ENCODE measurements at places on chromosomes 2 and 18.

GRCh38 chr2:199366406-199366805 is 91.3 kb downstream of the SATB2 start:
- DNase-seq: no peak

DNA sequence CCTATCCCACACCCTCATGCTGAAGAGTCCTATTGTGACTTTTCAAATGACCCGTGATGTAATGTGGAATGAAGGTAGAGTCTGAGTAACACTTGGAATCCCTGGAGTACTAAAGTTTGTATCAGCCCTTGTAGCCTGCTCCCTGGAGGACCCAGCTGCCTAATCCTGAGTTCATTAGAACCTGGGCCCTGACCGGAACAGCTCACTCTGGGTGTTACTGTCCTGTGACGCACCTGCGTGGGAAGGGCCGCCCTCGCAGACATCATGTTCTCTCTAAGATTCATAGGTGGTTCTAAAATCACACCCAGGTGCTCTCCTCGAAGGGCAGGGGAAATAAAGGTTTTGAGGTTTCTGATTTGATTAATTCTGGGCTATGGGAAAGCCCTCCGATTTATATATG is 62.3 kb downstream of the NCK2 start:
- no peak for DNase-seq

DNA sequence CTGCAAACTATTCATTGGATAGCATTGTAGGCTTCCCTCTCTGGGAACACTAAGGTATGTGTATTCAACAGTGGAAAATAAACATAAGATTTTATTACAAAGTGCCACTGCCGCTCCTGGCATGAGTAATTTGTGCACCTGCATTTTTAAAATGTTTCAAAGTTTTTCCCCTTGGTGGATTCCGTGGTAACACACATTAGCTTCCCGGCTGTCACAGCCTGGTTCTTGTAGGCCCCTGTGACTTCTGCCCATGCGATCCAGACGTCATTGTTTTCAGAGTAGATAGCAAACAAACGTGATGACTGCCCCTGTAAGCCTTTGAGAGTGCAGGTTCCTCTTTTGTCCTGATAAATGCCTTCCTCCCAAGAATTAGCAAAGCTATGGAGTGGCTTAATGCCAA is 421.0 kb downstream of the ZNF521 start:
- no peak for DNase-seq

DNA sequence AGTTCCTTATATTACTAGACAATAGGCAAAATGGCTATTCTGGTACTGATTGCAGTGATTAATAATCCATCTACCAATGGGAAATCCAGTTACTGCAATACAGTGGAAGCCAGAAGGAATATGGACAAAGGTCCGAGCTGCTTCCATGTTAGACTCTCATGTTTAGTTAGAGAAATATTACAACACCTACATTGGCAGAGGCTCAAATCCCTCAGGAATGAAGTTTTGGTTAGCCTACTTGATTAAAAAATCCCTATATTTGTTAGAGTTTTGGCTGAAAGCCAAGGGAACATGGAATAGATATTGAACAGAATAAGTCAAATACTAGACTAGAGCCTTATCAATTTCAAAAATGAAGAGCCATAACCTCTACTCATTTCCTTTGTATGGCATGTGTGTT is 48.5 kb downstream of the ARL6IP6 start:
- no peak for DNase-seq

DNA sequence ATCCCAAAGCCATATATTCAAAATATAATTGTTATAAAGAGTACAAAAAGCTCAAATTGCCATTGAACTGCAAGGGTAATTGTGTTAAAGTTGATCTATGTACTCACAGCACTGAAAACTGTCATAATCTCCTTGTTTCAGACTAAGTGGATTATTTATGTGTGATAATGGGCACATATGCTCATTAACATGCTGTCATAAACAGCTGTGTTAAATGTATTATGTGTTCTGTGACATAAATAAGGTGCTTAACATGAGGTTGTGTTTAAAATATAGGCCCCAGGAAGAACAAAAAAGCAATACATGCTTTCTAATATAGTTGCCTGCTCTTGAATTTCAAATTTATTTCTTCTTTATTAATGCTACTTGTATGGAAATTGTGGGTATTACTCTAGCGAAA is 409.5 kb downstream of the DCC start:
- no peak for DNase-seq

DNA sequence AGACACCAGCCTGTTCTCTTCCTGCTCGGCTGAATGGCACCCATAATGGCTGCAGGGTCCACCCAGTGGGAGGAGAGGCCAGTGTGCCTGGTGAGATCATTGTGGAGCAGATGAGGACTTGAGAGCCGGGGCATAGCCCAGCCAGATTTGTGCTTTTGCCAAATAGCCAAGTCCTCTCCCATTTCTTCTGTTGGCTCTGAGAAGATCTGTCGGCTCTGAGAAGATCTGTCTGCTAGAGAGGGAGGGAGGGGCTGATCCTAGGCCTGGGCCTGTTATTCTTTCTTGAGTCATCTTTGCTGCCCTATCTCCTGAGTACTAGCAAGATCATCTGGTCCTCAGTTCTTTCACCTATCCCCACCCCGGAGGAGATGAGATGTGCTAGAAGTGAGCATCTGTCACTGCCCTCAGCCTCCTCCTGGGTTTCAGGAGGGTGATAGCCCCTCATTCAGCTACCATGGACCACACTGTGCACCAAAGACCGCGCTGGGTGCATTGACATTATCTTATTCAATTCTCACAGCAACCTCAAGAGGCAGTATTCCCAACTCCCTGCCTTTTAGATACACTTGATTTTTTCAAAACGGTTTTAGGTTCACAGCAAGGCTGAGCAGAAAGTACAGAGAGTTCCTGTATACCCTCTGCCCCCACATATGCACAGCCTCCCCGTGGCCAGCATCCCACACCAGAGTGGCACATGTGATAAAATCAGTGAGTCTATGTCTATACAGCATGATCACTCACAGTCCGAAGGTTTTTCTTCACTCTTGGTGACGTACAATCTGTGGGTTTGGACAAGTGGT is 98.6 kb downstream of the CAPN13 start:
- no peak for DNase-seq

GRCh38 chr18:13551305-13551603 is 175.1 kb downstream of the FAM210A start:
- no peak for DNase-seq

DNA sequence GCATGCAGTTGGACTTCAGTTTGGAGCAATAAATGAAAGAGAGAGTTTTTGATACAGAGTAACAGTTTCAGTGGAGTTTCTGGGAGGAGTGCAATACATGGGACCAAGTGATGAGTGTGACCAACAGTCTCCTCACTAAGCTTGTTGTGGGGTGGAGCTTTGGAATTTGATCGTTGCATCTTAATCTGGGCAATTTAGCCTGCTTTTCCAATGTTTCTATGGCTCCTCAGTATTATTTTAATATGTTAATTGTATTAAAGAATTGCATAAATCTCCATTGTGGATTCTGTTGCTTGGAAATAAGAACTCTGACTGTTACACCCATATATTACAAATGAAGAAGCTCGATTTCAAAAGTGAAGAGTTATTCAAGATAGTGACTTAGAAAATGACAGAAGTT is 446.6 kb upstream of the LRATD1 start:
- no peak for DNase-seq

- DNase-seq: no peak
These were observed 245.3 kb downstream of the STK39 start for GRCh38 chr2:168002021-168002553.

DNA sequence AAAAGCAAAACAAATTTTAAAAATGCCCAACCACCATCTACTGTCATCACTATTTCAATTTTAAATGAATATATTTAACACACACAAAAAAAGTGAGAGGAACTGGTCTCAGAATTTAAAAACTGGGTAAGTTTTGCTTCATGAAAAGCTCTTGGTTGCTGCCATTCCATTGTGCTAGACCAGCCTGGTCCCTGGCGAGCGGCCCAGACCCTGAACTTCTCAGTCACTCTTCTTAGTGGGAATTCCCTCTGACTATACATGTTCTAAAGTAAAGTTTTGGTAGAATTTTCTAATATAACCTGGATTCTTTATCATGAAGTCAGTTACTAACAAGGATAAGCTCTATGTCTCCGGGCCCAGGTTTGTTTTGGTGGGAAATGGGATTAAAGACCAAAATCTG is 34.8 kb upstream of the TMEM177 start:
- no peak for DNase-seq

DNA sequence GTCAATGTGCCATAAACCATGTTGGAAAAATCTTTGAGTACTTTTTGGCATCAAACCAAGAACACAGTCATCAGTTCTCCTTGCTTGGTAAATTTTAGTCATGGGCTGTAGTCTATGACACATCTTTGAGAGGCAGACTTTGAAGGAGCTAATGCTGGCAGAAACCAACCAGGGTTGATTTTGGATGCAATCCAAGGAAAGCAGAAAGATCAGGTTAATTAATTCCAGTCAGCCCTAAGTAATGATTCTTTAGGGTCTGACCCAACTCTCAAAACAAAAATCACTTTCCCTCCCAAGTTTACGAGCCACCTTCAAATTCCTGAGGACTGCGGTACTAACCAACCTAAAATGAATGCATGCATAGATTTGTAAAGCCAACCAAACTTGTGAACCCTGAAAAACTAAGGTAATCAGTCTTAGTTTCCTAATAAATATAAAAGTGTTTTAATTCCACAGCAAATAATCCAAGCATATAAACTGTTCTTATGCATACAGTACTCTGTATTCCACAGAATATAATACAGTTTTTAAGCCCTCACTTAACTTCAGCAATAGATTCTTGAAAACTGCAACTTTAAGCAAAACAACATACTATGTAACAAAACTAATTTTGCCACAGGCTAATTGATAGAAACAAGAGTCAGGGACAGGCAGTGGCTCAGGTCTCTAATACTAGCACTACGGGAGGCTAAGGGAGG is 22.0 kb downstream of the AP1S3 start:
- DNase-seq: no peak

- DNase-seq: no peak
These were observed 22.9 kb upstream of the GNAL start for GRCh38 chr18:11666176-11666575.

DNA sequence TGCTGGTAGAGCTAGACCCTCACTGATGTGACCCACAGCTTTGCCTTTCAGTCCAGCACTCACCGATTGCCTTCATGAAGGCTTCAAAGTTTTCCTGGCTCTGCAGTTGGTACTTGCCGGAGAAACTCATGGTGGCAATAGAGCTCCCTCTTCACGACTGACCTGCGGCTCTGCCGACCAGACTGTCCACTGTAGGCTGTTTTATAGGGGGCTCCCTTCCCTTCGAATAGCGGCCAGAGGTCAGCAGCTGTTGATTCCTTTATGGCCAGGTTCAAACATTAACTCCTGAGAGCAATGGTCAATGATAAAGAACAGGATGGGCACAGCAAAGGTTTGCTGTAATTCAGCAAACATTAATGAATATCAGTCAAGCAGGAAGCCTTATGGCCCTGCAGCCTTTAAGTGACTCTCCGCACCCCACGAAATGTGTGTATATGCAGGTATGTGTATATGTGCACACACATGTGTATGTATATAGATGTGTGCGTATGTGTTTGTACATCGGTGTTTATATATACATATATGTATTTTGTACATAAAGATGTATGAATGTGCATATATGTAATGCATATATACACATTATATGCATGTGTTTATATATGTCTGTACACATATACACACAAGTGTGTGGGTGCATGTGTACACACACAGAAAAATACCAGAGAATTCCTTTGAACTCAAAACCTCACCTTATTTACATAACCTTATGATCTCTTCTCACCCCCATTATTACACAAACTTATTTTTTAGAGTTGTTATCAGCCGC is at the start of gene FABP1:
Gene FABP1 (minus strand): TSS at position 175 of the 766 bp plus-strand sequence. CDS start 45 bp downstream, at position 130.
- no peak for DNase-seq

DNA sequence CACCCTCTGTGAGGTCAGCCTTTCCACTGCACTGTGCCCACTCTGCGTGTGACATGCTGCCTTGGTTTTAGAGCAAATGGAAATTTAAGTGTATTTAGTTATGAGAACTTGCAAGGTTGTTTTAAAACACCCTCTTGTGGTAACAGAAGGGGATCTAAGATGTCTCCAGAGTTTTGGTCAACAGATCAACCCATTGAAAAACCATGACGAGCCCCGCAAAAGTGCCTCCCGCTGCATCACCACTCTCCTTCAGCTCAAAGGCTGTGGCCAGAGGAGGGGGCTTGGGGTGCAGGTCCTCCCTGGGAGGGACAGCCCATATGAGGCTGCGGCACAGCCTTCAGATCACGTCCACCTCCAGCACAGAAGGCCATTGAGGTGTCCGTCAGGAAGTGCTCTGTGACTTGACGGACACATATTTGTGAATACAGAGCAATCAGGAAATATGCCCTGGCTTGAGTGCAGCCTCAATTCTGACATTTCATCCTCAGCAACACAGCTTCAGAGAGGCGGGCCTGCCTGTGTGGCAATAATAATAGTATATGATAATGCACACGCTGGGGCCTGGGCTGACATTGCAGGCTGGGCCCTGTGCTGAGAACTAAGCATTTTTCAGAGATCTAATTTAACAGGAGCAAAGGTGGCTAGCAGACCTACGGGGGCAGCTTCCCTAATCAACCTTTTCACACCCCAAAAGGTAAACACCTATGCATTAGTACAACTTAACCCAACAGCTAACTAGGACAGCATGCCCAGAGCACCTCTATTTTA is 213.9 kb downstream of the ANAPC1 start:
- no peak for DNase-seq

DNA sequence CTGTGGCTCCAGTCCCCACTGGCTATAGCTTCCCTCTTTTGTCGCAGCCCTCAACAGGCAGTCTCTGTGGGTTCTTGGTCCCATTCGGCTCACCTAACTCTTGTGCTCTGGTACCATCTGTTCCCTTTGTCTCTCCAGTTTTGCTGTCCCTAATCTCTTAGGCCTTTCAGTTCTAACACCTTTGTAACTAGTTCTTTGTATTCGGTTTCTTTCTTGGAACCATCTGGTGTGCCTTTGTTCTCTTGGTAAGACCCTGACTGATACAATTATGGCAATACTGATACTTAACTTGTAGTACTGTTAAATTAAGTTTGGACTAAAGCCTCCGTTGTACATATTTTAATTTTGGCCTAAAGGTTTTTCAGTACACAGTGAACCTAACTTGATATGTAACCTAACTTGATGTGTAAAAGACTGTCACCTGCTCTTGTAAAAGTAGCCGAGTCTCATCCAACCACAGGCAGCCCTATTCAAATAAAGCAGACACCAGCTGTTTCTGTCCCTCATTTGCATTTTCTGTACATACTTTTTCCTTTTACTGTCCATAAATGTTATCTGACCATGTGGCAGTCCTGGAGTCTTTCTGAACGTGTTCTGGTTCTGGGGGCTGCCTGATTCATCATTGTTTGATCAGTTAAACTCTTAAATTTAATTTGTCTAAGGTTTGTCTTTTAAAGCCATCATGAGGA is 4.8 kb upstream of the MRPL44 start:
- DNase-seq: no peak

- DNase-seq: no peak
These were observed 84.0 kb downstream of the RND3 start for GRCh38 chr2:150403457-150403856.
